ENCODE measurements at places on chromosomes 12 and 14.
A peak's percentile ranks its signal among the peaks of the same experiment; 100 is the strongest.

GRCh38 chr14:103744621-103745395 lies 29.2 kb downstream of the ZFYVE21 start:
- no peak for DNase-seq

DNA sequence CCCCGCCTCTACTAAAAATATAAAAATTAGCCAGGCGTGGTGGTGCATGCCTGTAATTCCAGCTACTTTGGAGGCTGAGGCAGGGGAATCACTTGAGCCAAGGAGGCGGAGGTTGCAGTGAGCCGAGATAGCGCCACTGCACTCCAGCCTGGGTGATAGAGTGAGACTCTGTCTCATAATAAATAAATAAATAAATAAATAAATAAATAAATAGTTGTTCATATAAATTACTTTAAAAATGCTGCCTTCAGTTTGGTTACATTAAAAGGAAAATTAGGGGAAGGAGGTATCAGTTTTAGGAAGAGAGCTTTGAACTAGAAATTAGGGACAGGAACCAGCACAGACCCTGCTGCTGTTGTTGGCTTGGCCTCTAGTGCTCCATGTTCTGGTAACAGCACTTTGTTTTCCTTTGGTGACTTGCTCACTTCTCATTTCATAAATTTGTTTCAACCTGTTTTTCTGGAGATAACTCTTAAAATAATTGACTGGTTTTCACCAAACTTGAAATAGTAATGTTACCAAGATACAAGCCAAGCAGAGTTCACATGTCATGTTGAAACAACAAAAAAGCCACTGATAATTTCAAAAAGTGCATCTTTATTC lies 22.9 kb upstream of the PTPRB start:
- DNase-seq, result no peak

- DNase-seq, result no peak
Measured at GRCh38 chr12:15001733-15002382, 29.0 kb downstream of the PDE6H start.

GRCh38 chr12:131869871-131870418 lies 24.5 kb upstream of the ULK1 start:
- peak; percentile 62 for DNase-seq

GRCh38 chr14:67385618-67386017 lies 25.5 kb downstream of the EIF2S1 start:
- no peak for DNase-seq

Measured in suppressor macrophage treated with lipopolysaccharide for 1 hour (primary cell).